Right ventricle myocardium superior (tissue), 1 donor: ENCODE measurements at places on chromosomes 5 and 9.

DNA sequence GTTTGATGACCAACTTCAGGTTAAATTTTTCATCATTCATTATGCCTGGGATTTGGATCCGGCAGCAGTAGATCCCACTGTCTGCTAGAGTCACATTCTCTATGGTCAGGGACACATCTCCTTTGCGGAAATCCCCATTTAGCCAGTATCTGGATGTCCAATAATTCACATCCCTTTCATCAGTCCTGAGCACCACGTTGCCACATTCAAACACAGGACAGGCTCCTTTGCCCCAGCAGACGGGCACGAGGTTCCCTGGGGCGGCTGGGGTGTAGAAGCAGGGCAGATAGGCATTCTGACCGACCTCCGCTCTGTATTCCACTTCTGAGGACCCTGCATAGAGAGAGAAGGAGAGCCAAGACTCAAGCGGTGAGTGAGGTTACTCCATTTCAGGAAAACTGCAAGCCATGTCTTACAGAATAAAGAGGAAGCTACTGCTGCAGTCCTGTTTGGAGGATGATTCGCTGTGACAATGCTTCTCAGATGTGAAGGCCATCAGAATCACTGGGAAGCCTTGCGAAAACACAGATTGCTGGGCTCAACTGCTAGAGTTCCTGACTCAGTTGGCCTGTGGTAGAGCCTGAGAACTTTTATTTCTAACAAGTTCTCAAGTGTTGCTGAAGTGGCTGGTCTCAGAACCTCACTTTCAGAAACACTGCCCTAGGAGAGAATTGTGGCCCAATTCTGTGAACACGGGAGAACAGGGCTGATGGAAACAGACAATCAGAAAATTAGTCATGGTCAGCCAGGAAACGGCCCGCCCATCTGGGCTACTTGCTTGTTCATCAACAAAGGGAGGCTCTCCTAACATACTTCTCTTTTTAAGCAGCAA is 2.0 kb downstream of the HAVCR2 start:
- peak; percentile 69 for DNase-seq

- no peak for DNase-seq
These were observed 168.3 kb upstream of the DMAC1 start for GRCh38 chr9:7967851-7968250.

DNA sequence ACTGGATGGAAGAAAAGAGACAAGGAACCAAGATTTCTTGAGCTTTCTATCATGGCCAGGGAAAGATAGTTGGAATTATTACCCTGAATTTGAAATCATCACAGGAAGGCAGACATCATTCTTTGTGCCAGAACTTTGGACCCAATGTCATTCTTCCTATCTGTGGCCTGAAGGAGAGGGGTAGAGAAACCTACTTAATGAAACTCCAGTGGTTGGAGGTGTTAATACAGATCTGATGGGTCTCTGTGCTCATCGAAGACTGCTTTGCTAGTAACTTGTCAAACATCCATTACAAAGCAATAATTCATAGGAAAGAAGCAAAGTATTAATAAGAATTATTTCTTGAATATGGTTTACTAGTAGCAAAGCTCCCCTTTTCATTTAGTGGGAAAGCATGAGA is 26.9 kb downstream of the PRLR start:
- no peak for DNase-seq

DNA sequence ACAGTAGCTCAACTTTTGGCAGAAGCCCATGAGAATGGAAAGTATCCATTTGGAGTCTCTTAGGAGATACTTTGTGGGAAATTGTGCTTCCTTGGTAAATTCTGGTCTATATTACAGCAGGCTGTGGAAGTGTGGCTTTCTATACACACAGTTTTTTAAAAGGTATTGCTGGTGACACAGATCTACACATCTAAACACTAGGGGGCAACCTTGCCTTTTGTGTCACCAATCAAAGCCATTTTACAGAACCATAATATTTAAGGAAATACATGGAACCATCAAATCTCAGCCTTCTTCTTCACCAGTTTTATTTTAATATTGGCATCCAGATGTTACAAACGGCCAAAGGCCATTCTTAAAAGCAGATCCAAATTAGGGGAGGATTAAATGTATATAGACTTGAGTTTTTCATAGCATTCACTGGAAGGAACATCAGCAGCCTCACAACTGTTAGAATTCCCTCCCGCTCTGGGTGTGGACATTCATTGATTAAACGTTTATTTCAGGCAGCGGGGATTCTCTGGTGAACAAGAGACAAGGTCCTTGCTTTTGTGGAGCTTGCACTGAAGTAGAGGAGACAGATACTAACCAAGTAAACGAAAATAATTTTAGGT is 132.4 kb upstream of the EPB41L4A start:
- DNase-seq: no peak

- DNase-seq: no peak
These were observed 26.3 kb upstream of the TENT4A start for GRCh38 chr5:6686915-6687409.

DNA sequence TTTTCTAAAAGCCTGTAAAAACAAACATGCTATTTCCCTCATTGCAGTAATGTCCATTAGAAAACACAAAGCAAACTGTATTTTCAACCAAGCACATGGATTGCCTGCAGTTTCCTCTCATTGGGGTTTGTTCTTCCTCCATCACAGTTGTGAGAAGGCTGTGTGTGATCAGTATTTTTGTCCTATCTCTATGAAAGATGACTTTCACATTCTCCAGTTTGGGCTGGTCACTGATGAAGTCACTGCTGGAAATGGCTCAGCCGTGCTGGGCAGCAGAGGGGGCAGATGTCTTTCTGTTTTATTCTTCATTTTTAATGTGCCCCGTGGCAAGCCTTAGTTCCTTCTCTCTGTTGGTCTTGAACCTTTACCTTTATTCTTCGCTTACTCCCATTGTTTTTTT is 288.9 kb upstream of the MPDZ start:
- peak; percentile 44 for DNase-seq

- no peak for DNase-seq
These were observed 111.3 kb upstream of the ABCA1 start for GRCh38 chr9:105039175-105039799.

DNA sequence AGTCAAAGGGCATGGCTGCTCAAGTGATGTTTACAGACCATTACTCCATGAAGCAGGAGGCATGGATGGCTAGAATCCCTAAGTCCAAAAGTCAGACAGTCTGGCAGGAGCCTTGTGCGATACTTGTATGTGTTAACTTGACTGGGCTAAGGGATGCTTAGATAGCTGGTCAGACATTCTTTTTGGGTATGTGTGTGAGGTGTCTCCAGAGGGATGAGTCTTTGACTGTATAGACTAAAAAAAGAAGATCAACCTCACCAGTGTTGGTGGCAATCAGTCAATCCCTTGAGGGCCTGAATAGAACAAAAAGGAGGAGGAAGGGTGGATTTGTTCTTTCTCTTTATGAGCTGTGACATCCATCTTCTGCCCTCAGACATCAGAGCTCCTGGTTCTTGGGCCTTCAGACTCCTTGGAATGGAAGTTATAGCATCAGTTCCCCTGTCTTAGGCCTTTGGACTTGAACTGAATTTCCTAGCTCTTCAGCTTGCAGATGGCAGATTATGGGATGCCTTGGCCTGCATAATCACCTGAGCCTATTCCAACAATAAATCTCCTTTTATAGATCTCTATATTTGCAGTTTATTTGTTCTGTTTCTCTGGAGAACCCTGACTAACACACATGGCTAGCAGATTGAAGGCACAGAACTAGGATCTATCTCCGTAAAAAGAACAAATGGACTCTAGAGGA is 9.7 kb upstream of the HSPB3 start:
- DNase-seq: no peak

DNA sequence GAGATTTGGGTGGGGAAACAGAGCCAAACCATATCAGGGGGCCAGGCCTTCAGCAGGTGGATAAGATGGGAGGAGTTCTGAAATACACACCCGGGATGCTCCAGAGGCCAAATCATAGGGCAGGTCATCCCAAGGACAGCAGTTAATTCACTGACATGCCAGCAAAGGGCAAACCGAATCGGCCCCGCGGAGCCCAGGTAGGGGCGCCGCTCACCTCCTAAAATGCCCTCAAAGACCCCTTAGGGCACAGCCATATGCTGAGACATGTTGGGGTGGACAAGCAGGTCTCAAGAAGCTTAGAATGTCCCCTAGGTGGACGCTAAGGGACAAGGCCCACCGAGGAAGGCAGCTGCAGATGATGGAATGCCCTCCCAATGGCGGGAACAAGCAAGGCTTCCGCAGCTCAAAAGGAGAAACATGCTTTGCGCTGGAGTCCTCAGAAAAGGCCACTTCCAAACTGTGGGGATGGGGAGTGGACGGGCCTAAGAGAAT is 144.9 kb downstream of the ERCC6L2 start:
- no peak for DNase-seq
